ENCODE measurements at places on chromosomes 2 and 18.

- no peak for DNase-seq
Observed at GRCh38 chr2:127044977-127045661, 61.8 kb downstream of the BIN1 start.

- DNase-seq = peak; percentile 2
Observed at GRCh38 chr2:129006135-129006886, 687.6 kb upstream of the HS6ST1 start.

- no peak for DNase-seq
Observed at GRCh38 chr18:35688757-35689156, 107.2 kb downstream of the GALNT1 start.

DNA sequence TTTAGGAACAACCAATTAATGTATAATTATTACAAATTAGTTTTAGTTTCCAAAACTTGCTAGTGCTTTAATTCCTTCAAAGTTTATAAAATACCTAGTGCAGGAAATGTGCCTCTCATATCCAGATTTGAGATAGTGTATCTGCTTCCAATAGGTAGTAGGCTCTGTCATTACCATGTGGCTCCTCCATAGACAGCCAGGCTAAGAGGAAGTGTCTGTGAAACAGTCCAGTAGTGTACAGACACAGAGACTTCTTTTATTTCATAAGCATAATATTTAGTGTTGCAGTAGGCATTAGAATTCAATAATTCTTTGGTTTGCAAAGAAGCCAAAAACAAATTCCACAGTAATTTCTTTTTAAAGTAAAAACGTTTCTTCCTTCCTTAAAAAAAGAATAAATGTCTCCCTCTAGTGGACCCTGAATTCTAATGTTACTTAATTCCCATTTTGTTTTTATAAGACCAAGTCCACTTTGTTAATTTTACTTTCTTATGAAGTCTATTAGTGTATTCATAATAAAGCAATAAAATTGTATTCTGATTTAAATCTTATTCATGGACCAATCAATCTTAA, 101.2 kb downstream of the NEB start:
- peak; percentile 22 for DNase-seq

GRCh38 chr2:209960676-209961630, 41.5 kb upstream of the RPE start:
- DNase-seq = peak; percentile 45

- no peak for DNase-seq
Observed at GRCh38 chr2:221025398-221025797, 546.7 kb downstream of the EPHA4 start.

DNA sequence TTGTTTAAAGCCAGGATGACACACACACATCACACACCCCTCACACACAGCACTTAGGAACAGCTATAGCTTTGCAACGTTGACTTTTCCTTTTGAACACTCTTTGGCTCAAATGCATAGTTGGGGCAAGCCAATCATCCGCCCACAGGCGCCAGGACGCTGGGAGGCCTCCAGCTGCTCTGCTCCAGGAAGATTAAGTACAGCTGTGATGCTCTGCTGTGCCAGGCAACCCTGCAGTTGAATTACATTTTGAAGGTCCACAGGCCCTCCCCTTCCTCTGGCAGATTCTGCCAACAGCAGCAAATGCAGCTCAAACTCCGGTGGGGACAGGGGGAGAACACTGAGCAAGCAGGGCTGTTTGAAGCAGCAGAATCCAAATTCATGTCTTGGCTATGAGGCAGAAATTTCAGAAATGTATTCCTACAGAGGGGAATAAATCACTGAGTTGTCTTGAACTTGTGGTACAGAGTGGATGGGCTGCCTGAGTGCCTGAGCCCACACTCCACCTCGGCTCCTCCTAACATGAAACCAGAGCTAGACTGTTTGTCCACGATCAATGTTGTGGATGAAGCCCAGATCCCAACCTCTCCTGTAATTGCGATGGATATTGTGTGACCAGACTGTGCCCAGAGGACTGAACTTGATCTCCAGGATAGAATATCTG, 86.5 kb upstream of the PPP1CB start:
- DNase-seq = no peak

- DNase-seq = no peak
Observed at GRCh38 chr18:45383228-45383627, 232.0 kb upstream of the SLC14A2 start.

DNA sequence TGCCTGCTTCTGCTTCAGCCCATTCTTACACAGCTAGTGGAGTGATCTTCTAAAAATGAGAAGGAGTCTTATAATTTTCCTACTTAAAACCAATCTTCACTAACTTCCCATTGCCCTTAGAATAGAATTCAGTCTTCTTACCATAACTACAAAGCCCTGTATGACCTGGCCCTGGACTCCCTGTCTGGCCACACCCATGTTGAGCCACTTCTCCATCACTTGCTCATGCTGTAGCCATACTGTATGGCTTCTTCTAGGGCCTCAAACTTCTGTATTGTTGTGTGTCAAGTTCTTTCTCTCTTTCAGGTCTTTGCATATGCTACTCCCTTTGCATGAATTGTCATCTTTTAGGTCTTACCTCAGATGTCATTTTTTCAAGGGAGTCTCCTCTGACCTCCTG, 11.2 kb downstream of the DGUOK start:
- DNase-seq = no peak

DNA sequence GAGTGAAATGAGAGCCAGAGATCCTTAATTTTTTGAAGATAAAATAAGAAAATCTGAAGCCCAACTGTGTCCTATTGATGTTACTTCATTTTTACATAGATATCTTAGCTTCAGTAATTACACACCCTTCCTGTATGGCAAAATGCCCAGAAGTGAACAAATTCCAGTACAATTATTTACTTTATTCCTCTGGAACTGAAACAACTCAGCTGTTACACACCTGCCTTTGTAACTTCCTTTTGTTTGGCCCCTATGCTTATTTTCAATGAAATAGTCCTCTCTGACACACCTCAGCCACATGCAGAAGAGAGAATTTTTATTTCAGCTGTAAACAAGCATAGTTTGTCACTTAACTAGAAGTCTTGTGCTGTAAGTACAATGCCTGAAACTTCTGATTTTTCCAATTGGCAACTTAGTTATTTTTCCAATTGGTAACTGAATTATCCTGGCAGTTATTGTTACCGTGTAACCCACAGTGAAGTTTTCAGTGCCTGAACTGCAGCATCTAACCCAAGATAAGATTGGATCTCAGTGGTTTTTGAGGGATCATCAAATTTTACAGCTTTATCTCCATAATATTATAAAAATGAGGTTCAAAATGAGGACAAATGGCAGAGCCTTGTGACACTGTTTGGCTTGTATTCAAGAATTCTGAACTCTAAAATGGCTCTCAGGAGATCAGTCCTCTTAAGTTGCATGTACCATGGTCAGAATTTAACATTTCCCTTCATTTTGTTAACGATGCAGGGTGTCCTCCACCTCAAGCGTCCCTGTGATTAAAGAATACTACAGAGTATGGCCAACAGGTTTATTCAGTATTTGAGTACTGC, 82.6 kb downstream of the PKP4 start:
- DNase-seq = no peak

DNA sequence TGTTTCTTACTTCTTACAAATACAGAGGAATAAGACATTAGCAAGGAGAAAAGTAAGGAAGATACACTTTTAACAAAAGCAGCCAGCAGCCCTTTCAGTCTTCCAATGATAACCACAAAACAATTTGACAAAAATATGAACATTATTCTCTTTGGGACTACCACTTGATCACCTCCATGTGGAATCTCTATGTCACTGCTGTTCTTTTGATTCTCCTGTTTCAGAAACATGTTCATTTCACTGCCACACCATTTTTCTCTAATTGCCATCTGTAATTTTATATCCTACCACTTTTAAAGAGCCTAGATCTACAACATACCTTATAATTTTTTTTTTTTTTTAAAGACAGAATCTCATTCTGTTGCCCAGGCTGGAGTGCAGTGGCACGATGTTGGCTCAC, 10.9 kb downstream of the INO80D start:
- DNase-seq = no peak

DNA sequence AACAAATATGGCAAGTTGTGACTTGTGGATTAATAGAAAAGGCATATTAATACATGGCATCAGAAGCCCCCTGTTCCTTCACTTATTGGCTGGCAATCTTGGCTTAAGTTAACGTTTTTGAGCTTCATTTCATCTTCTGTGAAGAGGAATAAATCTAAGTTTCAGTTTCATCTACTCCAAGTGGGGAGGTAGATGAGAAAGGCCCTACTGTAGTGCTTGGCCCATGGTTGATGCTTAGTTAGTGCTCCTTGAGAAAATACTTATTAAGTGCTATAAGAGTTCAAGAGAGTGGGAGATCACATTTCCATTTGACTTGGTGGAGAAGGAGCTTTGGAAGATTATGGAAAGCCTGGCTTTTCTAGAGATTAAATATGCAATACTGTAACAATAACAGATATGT, 244.3 kb downstream of the BABAM2 start:
- peak; percentile 10 for DNase-seq

GRCh38 chr2:109301746-109302145, 172.7 kb downstream of the SH3RF3 start:
- DNase-seq = no peak

- DNase-seq = peak; percentile 22
Observed at GRCh38 chr2:8134473-8134932, 547.4 kb upstream of the ID2 start.

GRCh38 chr18:50128506-50129271, 66.3 kb downstream of the MYO5B start:
- no peak for DNase-seq

GRCh38 chr18:50320719-50321118, 33.2 kb upstream of the CXXC1 start:
- peak; percentile 36 for DNase-seq

GRCh38 chr2:187825-188224, 76.0 kb downstream of the SH3YL1 start:
- no peak for DNase-seq

DNA sequence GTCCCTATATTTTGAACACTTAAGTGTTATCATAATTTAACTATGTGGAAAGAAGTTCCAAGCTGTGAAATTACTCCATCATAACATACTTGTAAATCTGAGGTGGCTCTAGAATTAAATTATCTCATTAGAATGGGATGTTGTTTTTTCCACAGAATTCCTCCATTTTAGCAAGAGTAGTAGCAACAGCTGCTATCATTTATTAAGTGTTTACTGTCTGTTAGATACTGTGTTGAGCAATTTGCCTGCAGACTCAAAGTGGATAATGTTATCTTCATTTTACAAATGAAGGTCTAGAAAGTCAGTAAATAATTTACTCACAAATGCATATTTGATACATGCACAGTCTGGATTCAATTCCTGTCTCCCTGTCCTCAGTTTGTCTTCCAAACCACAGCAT, 504.8 kb upstream of the NRP2 start:
- no peak for DNase-seq

- peak; percentile 38 for DNase-seq
Observed at GRCh38 chr2:209471037-209471436, 47.2 kb downstream of the MAP2 start.

GRCh38 chr2:144467502-144468137, 52.3 kb downstream of the ZEB2 start:
- DNase-seq = no peak

- no peak for DNase-seq
Observed at GRCh38 chr18:54359233-54359632, 1.5 kb downstream of the C18orf54 start.

DNA sequence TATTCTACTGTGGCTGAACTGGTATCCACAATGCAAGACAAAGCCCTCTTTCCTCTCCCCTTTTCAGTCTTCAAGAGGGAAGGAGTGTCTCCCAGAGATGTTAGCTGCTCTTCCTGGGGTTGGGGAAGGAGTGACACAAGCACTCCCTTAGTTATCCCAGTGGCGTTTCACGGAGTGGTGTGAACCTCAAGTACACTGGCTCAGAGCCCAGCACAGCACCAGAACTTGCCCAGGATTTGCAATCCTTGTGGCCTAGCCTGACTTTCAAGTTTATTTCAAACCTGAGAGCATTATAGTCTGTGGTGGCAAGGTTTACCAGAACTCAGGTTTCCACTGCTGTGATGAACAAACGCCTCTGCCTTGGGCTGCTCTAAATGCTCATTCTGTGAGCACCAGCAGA, 162.5 kb downstream of the CCDC102B start:
- DNase-seq = no peak

- peak; percentile 98 for DNase-seq
Observed at GRCh38 chr2:9656270-9656766, 25.5 kb upstream of the YWHAQ start.

GRCh38 chr18:48742706-48743475, 204.1 kb downstream of the CTIF start:
- peak; percentile 61 for DNase-seq

DNA sequence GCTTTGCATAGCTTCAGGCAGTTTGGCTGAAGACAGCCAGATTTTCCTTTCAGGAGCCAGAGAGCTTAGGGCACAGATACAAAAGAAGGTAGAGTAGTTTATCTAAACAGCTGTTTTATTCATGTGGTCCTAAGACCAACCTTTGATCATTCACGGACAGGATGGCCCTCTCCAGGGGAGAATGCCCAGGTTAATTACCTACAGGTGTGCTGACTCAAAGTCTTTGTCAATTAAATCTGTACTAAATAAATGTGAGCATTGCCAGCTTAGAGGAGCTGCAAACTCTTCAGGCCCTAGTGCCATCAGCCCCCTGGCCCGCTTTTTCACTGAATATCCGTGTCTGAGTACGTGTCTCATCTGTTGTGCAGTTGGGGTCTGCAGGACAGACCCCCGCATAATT, 554.7 kb downstream of the NUP35 start:
- DNase-seq = no peak

- no peak for DNase-seq
Observed at GRCh38 chr2:232486558-232487384, 863 bp downstream of the ECEL1 start.

GRCh38 chr2:26246818-26247217, 2.1 kb downstream of the HADHB start:
- DNase-seq = peak; percentile 87

- no peak for DNase-seq
Observed at GRCh38 chr18:22180722-22181121, 11.3 kb downstream of the GATA6 start.

DNA sequence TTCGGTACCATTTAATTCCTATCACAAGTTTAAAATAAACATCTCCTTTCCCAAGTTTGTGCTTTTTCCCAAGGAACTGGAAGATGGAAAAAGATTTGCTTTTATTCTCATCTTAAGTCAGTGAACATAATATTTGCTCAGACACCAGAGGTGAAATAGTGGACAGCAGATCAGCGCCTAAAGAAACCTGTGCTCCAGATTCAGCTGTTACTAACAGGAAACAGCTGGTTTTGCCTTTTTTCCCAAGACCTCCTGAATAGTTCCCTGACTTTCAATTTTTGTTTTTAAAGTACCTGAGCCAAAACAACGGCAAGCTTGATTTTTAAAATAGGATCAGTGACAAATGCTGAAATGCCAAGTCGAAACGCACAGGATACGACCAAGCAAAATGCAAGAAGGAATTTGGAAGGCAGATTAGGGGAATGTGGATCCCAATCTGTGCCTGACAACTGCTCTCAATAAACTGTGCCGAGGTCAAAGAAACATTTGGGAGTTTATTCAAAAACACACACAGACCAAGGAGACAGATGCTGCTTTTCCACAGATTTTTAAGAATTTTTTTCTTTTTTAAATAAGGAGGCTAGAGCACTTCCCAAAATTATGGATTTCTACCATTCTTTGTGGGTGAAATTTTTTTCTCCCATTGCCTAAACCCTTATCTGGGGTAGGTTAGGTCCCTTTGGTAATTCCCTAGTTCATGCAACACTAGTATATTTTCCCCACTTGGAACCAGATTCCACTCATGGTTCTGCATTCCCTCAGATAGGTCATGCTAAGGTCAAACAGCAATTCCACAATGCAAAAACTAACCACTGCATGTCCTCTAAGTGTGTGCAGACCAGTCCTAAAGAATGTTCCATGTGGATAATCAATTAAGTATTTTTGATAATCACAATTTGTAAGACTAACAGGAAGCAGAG, 121.5 kb upstream of the PDE1A start:
- DNase-seq = no peak
